ENCODE measurements at places on chromosomes 7 and 10.

DNA sequence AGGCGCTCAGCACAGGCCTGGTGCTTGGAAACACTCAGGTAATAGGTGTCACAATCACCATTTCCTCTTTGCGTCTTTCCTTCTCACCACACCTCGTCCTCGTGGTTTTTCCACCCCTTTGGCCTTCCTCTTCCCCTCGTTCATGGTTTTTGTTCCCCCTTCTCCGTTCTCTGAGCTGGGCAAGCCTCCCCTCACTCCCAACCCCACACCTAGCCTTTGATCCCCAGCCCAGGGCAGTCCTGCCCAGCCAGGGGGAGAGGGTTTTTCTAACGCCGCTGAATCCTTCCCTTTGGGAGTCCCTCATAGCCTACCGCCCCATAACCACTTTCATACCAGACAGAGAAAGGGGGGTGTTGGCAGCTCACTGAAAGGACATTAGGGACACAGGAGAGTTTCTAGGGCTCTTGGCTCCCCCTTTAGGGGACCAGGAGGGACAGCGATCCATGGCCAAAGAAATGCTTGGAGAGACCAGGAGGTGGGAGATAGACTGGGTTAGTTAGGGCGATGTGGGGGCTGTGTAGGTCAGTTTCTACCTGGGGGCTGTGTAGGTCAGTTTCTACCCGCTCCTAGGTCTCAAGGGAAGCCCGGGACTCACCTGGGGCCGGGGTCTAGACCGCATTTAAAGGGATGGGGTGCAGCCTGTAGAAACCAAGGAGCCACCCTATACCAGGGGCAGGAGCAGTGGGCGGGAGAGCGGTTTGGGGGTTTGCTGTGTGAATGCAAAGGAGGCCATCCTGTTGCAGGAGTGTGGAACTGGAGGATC, 1.4 kb downstream of the EPHB4 start:
- no peak for DNase-seq

DNA sequence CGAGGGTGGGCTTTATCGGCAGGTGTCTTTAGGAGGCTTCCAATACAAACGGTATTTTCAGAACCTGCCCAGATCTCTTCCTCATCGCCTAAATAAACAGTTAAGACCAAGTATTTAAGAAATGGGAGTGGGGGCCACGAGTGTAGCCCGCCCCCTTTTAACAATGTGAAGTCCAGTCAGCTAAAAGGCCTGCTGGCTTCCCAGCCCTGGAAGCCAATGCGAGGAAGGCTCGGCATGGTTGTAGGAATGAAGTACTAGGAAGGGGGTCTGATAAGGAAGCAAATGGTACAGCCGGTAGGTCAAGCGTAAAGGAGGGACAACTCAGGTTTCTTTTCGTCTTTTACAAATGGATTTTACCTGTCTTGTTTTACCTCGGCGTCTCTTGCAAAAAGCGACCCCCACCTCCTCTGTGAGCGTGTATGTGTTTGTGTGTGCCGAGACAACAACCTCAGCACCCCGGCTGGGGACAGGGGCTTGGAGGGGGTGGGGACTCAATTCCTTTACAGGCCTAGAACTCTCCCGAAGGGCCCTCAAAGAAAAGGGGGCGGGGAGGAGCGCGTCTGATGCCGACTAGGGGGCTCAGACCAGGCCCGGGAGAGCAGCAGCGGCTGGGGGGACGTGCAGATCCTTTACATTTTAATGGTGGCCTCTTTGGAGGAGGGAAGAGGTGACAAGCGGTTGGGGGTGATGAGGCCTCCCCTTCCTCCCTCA, 147.6 kb downstream of the GPR85 start:
- DNase-seq: peak; percentile 59

DNA sequence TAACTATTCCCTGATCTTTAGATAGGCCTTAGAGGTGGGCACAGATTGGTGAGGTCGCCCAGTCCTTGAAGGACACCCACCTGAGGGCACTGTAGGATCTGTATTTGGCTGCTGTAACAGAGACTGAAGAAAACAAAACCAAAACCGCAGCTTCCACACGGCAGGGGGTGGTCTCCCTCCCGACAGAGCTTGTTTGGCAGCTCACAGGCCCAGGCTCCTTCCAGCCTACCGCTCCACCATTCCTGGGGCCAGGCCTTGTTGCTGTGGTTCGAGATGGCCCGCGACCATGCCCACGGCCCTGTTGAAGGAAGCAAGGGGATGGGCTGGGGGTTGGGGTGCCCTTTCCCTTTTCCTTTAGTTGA, 30.4 kb downstream of the ZNF783 start:
- DNase-seq: no peak

DNA sequence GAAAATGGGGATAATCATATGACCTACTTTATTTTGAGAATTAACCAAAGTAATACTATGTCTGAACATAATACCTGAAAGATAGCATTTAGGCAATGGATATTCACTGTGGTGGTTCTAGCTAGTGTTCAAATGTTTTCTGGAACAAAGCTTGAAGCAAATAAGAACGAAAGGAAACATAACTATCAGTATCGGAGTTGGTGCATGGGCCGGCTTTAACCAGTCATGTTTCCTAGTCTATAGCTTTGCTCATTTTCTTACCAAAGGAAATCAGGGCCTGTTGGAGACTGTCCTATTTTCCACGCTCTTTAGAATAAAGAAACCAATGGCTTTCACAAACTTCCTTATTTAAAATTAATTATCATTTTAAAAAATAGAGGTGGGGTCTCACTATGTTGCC, 8.9 kb downstream of the IL2RA start:
- no peak for DNase-seq

- DNase-seq: no peak
Measured at GRCh38 chr10:71667387-71667752, 52.2 kb downstream of the C10orf105 start.

GRCh38 chr10:132595854-132596253, 58.3 kb downstream of the INPP5A start:
- no peak for DNase-seq

DNA sequence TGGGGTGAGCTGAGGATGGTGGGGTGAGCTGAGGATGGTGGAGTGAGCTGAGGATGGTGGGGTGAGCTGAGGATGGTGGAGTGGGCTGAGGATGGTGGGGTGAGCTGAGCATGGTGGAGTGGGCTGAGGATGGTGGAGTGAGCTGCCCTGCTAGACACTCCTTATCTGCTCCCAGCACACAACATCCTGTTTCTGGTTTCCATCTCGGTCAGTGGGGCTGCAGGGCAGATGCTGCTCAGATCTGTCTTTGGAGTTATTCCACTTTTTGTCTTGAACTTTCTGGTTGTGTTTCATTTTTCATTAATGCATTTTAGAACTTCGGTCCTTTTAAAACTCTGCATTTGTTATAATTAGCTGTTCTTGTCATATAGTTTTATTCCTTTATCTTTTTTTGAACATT, 67.9 kb upstream of the ANTXRL start:
- no peak for DNase-seq

DNA sequence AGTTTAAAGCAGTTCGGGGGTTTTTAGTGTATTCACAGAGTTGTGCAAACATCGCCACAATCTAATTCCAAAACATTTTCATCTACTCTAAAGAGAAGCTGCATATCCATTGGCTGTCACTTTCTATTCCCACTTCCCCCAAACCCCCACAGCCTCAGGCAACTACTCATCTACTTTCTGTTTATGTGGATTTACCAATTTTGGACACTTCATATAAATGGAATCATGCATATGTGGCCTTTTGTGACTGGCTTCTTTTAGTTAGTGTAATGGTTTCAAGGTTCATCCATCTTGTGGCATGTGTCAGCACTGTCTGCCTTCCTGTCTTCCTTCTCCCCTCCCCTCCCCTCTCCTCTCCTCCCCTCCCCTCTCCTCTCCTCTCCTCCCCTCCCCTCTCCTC, 78.5 kb upstream of the FZD1 start:
- no peak for DNase-seq

DNA sequence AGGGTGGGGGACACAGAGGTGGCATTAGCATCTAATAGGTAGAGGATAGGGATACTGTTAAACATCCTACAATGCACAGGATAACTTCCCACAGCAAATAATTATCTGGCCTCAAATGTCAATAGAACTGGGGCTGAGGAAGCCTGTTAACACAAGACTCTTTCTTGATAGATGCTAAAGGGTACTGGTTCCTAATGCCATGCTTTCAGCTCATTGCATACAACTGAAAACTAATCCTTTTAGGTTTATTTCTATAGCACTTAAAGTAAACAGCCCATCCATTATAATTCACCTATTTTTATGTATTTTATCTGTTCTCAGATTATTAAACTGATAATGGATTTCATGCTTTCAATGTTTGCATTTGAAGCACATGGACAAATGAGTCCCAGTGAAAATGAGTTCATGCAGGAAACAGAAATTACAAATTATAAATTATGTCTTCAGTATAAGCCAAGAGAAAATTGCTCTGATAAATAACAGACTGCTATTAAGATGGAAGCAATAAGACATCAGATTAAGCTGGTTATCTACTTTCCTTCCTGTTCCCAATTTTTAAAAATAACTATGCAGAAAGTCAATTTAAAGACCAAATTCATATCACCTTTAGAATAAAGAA, 66.4 kb downstream of the AKR1D1 start:
- no peak for DNase-seq

GRCh38 chr10:33240258-33240657, 94.2 kb downstream of the NRP1 start:
- DNase-seq: no peak

DNA sequence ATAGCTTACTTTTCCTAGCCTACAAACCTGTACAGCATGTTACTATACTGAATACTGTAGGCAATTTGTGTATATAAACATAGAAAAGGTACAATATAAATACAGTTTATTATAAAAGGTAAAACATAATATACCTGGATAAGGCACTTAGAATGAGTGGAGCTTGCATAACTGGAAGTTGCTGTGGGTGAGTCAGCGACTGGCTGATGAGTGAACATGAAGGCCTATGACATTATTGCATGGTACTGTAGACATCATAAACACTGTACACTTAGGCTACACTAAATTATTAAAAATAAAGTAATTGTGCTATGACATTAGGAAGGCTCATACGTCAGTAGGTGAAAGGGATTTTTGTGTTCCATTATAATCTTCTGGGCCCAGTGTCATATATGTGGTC, 228.8 kb downstream of the HDAC9 start:
- no peak for DNase-seq

GRCh38 chr7:106720641-106721040, 59.7 kb upstream of the CCDC71L start:
- DNase-seq: no peak

DNA sequence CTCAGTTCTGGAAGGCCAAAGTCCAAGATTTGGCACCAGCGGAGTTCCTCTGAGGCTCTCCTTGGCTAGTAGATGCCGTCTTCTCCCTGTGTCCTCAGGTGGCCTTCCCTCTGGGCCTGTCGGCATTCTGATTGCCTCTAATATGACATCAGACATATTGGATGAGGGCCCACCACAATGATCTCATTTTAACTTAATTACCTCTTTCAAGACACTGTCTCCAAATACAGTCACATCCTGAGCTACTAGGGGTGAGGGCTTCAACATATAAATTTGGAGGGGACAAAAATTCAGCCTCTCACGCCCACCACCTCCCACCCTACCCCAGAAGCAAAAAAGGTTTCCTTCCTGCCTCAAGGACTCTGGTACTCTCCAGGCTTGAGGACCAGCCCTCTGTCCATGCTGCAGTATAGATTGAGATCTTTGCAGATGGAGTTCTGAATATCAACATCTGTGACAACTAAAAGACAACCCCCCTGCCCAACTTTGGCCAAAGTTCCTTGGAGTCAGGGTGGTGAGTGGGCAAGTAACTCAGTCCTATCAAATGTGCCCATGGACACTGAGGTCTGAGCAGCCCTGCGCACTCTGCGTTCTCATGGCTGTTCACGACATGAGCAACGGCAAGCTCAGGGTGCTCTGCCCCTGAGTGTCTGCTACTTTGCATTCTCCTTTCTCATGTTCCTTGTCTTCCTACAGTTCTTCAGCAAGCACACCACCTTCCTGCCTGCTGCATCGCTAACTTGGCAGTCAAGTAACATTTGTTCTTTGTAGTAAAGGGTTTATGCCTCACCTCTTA, 11.5 kb downstream of the TMEM176B start:
- no peak for DNase-seq

- no peak for DNase-seq
Measured at GRCh38 chr7:46079421-46079820, 158.3 kb upstream of the IGFBP3 start.

DNA sequence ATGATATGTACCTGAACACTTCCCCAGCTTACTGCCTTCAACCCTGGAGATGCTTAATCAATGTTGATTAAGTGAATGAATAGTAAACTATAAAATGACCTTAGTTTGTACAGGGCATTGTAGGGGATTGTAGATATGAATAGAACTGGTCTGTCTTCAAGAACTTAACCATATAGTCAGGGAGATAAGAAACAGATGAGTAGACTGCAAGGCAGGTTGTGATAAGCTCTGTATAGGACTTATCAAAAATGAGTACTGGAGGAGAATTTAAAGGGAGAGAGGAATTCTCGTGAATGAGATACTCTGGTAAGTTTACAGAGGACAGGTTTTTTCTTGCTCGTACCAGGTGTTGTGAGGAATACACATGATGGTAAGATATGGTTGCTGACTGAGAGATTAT, 27.6 kb downstream of the SGPL1 start:
- no peak for DNase-seq

DNA sequence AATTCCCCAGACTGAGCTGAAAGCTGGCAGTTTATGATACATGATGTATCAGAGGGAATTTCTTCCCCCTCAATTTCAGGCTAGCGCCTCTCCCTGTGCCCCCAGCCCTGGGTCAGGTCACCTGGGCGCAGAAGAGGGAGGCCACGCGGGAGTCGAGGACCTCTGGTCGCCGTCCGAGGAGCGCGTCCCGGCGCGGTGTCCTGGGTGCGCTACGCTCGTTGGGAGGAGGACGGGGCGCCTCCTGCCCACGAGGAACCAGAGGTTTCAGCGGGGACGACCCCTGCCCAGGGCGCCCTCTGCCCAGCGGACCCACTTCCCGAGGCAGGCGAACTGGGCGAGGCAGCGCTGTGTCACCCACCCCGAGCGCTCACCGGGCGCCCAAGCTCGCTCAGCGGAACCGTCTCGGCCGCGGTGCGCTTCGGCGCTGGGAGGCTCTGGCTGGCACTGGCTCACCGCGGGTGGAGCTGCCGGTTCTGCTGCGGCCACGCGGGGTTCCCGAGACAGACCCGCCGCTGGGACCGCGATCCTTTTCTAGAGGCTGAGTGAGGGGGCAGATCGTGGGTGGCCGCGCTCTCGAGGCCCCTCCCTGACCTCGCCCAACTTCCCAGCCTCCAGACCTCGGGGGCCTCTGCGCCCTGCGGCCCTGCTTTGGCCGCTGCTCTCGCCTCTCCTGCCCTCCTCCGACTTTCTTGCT, at the start of gene FAM237B:
FAM237B (minus strand) TSS at position 504 of the 694 bp plus-strand sequence. CDS start 1,556 bp downstream, outside the sequence.
- no peak for DNase-seq

DNA sequence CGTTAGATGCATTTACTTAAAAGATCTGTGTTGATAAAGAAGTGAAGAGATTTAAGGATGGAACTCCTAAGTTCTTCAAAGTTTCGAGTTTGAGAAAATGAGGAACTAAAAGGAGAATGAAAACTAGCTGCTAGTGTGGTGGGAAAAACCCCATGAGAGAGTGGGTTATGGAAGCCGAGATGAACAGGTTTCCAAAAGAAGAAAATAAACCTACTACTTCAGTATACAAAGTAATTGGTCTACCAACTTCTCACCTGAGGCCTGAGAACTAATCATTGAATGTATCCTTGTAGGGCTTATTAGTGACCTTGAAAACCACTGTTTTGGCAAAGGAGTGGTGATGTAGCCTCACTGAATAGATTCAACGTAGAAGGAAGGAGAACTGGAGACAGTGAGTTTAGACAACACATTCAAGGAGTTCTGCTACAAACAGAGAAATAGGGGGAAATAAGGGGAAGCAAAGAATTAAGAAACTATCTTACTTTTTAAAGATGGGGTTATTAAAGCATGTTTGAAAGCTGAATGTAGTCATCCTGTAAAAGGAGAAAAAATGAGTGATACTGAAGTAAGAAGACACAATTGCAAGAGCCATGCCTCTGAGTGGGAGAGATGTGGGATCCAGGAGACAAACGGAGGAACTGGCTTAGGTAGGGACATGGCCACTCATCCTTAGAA, 50.8 kb downstream of the CH25H start:
- no peak for DNase-seq

Data from mesenteric fat pad (tissue), 1 donor.